IPS-NIHi11 (cell line): ENCODE measurements at places on chromosomes 16 and 17.
A peak's percentile ranks its signal among the peaks of the same experiment; 100 is the strongest.

GRCh38 chr16:56197192-56197992 lies 6.1 kb downstream of the GNAO1 start:
- DNase-seq = no peak

DNA sequence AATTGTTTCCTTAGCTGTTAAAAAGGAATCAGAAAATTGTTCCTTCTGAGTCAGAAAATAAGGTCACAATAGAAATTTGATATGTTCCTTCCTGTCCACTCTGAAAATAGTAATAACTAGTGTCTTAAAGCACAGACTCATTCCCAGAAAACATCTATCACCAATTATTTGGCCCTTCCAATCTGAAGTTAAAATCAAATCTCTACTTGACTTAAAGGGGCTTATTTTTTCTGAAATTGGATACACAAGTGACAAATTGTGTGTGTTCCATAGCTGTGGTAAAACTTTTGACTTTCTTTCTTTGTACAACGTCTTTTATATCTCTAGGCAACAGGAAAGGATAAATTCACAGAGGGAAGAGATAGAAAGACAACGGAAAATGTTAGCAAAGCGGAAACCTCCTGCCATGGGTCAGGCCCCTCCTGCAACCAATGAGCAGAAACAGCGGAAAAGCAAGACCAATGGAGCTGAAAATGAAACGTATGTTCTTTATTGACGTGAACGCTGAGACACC lies 54.5 kb upstream of the MRC2 start:
- no peak for DNase-seq

GRCh38 chr16:16028311-16028999 lies 79.0 kb downstream of the ABCC1 start:
- no peak for DNase-seq

- DNase-seq = no peak
These were observed 13.0 kb downstream of the HAS3 start for GRCh38 chr16:69118468-69118867.

DNA sequence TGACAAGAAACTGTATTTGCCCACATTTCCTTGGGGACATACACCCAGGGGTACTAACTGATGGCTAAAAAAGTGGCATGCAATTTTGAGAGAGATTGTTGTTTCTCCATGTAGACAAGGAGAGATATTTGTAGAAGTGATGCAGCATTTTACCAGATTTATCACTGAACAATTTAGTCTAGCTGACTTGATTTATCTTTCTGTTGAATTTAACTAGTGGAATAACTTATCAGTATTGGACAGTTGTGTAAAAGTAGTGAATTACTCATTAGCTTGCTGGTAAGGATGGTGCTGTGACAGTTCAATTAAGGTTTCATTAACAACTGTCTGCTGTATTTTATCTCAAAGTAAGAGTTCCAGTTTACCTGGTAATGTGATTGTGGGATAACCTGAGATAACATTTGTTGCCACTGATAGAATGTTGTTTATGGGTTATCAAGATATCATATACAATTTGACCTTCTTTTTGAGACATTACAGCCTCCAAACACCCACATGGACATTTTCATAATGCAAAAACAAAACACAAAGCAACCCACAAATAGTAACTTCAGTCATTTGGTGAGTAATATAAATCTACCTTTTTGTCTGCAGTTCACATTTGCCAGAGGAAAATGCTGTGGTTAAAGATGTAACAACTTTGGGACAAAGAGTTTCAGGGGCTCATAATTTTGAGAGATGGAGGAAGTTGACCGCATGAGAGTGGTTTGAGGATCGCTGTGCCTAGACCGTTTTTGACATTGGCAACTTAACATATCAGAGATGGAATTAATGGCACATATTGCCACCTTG lies 3.8 kb downstream of the NLK start:
- DNase-seq = no peak

- no peak for DNase-seq
These were observed 81.6 kb upstream of the CACNG3 start for GRCh38 chr16:24174504-24174903.

DNA sequence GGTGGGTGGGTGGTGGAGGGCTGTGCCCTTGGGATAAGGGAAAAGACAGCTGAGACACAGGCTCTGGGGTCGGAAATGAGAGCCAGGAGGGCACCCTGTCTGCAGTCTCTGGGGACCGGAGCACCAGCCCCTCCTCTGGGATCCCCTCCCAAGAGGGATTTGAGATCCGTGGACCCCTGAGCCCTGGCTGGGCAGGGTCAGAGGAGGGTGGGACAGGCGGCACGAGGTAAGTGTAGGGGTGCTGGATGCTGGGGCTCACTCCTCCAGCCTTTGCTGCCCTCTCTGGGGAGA lies 425 bp downstream of the SGSH start:
- no peak for DNase-seq

- peak; percentile 92 for DNase-seq
These were observed at the start of gene RAI1 for GRCh38 chr17:17681187-17681743. RAI1 (plus strand) TSS chr17:17681458; CDS start chr17:17792949, 111,491 bp downstream.

- DNase-seq = no peak
These were observed 169.3 kb downstream of the RAB11FIP4 start for GRCh38 chr17:31560616-31561235.

- DNase-seq = peak; percentile 91
These were observed 685 bp downstream of the PAQR4 start for GRCh38 chr16:2969545-2970521.

GRCh38 chr16:17382949-17383863 lies 87.6 kb downstream of the XYLT1 start:
- no peak for DNase-seq

GRCh38 chr17:40113907-40114245 lies 7.9 kb upstream of the MSL1 start:
- no peak for DNase-seq

DNA sequence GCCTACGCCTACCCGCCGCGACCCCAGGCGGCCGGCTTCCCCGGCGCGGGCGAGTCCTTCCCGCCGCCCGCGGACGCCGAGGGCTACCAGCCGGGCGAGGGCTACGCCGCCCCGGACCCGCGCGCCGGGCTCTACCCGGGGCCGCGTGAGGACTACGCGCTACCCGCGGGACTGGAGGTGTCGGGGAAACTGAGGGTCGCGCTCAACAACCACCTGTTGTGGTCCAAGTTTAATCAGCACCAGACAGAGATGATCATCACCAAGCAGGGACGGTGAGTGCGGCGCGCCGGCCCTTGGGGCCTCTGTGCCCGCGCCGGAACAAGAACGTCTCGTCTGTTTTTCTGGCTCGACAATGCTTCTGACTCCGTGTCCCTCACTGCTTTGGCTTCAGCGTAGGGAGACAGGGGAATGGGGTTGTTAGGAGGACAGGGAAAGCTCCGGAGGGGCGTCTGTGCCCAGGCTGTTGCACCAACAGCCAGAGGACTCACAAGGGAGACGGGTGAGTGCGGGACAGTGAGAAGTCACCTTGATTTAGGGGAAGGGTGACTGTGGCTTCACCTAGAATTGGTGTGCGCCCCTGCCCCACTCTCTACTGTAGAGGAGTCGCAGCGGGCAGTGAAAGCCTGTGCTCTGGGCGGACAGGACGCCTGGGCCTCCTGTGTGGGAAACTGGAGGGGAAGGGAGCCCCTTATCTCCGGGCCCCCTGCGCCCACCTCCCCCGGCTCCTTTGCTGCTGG lies 806 bp downstream of the TBX21 start:
- peak; percentile 45 for DNase-seq

- peak; percentile 92 for DNase-seq
These were observed 1.9 kb upstream of the YBX2 start for GRCh38 chr17:7296189-7296861.

GRCh38 chr16:77594057-77594456 lies 128.3 kb upstream of the NUDT7 start:
- DNase-seq = no peak

DNA sequence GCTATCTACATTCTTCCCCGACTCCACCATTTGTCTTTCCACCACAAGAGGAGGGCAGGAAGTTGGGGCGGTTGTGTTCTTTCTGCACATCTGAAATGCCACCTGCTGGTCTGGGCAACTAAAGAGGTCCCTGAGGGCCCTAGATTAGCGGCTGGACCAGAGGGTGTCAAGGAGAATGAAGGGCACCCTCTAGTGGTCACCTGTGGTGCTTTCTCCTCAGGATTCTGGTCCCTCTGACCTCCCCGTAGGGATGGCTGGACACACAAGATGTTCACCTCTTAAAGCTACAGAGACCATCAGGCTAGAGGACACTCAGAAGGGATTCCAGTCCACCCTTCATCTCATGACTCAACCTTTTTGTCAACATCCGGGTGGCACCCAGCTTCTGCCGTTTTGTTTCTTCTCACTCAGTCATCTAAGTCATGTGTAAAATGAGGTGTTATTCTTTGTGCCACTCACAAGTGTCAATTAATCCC lies 2.9 kb upstream of the SCIMP start:
- DNase-seq = peak; percentile 86

GRCh38 chr17:19730843-19731242 lies 14.5 kb upstream of the SLC47A2 start:
- DNase-seq = no peak

GRCh38 chr16:85625485-85626117 lies 12.5 kb downstream of the GSE1 start:
- DNase-seq = no peak

- no peak for DNase-seq
These were observed 5.5 kb downstream of the KRT40 start for GRCh38 chr17:40978575-40979151.

GRCh38 chr17:4675791-4676190 lies 28.1 kb downstream of the PELP1 start:
- no peak for DNase-seq
